ENCODE measurements at places on chromosomes 3 and 15.

DNA sequence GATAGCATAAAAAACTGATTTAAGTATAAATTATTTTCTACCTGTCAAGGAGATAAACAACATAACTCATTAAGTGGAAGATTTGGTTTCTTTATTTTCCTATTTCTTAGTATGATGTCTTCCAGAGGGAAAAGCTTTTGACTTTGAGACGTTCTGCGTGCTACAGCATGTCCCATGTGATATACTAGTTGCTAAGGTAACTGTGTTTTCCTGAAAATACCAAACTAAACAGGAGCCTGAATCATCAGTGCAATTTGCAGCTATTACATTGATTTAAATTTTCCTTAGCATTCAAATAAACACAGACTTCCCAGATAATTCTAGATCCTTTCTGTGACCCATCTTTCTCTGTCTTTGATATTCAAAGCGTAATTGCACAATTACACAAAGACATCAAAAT is 117.7 kb upstream of the P2RY1 start:
- DNase-seq: no peak

GRCh38 chr15:43214169-43214568 is 6.6 kb downstream of the EPB42 start:
- no peak for DNase-seq

GRCh38 chr3:11373235-11373634 is 101.0 kb downstream of the ATG7 start:
- no peak for DNase-seq

- no peak for DNase-seq
These were observed 50.7 kb downstream of the FOXP1 start for GRCh38 chr3:71532639-71533395.

DNA sequence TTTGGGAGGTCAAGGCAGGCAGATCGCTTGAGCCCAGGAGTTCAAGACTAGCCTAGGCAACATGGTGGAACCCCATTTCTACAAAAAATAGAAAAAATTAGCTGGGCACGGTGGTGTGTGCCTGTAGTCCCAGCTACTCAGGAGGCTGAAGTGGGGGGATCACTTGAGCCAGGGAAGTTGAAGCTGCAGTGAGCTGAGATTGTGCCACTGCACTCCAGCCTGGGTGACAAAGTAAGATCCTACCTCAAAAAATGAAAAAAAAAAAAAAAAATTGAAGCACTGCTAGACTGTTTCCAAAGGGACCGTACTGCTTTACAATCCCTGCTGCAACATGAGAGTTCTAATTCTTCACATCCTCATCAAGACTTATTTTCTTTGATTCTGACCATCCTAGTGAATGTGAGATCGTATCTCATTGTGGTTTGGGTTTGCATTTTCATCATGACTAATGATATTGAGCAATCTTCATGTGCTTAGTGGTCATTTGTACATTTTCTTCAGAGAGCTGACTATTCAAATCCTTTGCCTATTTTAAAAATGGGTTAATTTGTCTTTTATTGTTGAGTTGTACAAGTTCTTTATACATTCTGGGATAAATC is 10.8 kb downstream of the CMTM8 start:
- no peak for DNase-seq

DNA sequence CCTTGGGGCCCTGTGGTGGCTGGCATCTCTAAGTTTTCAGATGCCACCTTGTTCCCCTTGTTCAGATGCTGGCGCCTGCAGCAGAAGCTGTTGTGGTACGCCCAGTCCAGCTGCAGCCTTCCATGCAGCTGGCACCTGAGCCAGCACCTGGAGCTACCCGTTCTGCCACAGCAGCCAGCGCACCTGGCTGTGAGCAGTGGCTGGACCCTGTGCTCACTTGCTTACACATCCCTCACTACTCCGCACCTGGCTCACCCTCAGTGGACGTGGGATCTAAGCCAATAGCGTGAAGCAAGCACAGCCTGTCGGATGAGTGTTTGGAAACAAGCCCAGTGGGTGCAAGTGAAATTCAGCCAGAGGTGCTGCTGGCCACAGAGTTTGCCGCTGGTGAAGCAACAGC is 607.5 kb upstream of the BCHE start:
- DNase-seq: no peak

- no peak for DNase-seq
These were observed 104.6 kb upstream of the SLC6A6 start for GRCh38 chr3:14297784-14298236.

DNA sequence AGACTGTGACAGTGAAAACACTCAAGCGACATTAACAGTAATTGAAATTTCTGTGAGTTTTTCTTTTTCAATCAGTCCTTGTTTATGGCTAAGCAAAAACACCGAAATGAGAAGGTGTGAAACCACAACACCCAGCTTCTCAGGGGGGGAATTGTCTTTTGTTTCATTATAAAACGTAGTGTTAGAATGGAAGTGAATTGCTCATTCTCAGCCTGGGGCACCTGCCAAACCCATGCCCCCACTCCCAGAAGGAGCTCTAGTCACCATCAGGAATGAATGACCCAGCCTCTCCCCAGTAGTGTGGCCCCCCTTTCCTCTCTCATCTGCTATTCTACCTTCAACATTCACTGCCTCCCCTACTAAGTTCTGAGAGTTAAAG is 185.8 kb upstream of the CFAP20DC start:
- DNase-seq: no peak

GRCh38 chr3:2765002-2765579 is 345.1 kb downstream of the IL5RA start:
- no peak for DNase-seq

DNA sequence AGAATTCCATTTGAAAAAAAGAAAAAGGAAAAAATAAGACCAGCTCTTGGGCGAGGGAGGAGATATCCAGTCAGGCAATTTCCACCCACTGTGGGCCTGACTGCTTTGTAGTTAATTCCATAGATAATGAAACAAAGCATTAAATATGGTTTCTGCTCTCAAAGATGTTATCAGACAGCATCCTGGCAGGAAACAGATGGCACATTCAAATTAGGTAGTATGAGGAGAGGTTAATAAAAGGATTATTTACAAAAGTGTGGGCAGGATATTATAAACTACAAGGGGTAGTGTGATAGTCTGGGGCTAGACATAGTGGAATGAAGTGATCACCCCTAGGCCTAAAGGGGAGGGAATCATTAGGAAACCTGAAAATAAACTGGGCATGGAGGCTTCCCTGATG is 193.2 kb downstream of the CLSTN2 start:
- no peak for DNase-seq

GRCh38 chr3:11576453-11576852 is 67.3 kb downstream of the VGLL4 start:
- DNase-seq: no peak

Measured in Right ventricle myocardium superior (tissue), 1 donor.